Activated T-cell treated with anti-CD3 and anti-CD28 coated beads, Interleukin-2, amount 50 U/mL, for 4 hours (primary cell): ENCODE measurements at places on chromosomes 11 and 22. TPM values are rescaled to one million over a fixed set of nuclear protein-coding genes. Genes with fewer than 3 reads are reported as not detected.

DNA sequence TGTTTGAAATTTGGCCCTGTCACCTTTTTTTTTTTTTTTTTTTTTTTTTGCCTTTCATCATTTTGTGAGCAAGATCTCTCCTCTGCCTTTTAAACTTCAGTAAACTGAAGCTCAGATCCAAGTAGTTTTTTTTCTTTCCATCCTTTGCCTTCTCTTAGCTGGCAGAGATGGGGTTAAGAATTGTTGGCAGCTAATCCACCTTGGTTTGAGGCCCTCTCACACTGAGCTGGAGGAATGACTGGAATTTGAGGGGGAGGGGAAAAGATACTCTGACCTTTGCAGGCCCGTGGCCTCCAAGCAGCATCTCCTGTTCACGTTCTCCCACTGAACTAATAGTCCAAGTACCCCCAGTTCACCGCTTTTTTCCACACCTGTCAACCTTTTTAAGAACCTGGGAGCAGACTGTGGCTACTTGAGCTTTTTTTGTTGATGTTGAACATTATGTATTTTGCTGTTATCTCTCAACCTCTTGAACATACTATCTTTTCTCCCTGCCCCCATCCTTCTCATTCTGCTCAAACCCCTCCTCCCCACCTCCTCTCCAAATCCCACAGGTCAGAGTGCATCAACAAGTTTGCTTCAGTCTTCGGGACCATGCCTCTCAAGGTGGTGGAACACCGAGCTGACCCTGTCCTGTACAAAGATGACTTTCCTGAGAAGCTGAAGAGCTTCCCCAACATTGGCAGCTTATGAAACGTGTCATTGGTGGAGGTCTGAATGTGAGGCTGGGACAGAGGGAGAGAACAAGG is 66.2 kb downstream of the ALX4 start:
- DNase-seq, result no peak

SPA17 gene
- total RNA-seq, result 0.58 TPM

DNA sequence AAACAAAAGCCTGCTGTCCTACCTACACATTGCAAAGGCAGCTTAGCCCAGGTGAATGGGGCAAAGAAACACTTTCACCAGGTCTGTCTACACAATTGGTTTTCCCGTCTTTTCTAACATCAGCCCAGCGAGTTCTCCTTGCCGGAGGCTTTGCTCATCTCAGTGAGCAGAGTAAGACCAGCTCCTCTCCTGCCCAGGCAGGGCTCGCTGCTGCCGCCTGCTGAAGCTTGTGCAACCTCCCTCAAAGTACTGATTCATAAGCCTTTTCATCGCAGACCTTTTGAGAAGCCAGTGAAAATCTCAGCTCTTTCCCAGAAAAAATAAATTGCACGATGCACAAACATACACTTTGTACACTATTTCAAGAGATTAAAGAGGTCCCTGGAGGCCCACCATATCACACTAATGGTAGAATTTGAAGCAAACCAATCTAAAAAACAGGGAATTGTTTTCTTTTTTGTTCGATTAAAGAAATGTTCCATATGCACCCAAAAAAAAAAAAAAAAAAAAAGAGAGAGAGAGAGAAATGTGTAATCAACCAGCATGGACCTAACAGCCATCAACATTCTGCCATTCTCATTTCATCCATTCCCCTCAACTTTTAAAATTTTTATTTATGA is 328.1 kb upstream of the MPPED2 start:
- DNase-seq, result no peak

GRCh38 chr11:34165786-34166555 is 60.5 kb downstream of the NAT10 start:
- DNase-seq, result no peak

CCDC188 gene
- not detected for total RNA-seq

- no peak for DNase-seq
Measured at GRCh38 chr11:16133867-16134266, 222.5 kb downstream of the SOX6 start.
